ENCODE measurements at places on chromosomes 3 and 15.

DNA sequence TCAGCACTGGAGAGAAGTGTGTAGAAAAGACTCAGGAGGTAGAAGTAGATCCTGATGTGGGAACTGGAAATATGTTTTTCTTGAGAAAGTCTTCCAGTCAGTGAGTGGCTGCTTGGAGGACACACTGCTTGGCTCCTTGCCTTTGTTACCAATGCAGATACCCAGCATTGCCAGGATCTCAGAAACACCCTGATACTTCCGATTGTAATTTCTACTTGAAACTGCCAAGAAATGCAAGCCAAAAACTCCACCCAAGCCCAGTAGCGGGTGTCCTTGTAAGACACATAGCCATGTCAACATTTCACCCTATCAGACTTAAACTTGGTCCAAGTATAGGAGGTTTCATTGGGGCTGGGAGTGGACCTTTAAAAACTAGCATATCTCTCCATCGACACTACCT lies 141.8 kb downstream of the ALDH1A2 start:
- DNase-seq = no peak

DNA sequence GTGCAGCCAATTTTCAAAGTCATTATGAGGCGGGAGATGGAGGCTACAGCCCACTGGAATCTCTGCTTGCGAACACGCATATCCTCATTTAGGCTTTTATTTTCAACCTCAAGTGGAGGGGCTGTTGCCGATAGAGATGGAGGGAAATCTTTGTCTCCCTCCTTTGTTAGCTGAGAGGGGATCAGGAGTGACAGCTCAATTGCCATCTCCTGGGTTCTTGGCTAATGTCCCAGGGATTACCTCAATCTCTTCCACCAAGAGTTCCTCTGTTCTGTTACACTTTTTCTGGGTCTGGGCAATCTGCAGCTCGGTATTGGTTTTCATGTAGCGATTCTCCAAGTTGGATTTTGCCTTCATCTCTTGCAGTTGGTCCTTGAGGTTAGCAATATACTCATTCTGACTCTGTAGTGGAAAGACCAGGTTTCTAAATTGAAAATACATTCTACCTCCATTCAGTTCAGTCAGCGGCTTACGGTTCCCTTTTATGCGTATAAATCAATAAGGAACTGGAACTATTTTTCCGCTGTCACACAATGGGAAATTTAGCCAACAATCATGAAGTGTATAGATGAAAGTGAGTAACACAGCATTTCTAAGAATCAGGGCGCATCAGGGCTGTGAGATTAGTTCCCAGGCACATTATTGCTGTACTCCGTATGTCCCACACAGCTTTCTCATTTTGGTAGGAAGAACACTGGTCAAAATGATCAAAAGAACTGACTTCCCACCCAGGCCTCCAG lies 36.2 kb upstream of the RPL35A start:
- no peak for DNase-seq

GRCh38 chr3:26638113-26638512 lies 15.5 kb downstream of the LRRC3B start:
- DNase-seq = no peak

GRCh38 chr3:141091426-141091825 lies 40.3 kb downstream of the SPSB4 start:
- no peak for DNase-seq

DNA sequence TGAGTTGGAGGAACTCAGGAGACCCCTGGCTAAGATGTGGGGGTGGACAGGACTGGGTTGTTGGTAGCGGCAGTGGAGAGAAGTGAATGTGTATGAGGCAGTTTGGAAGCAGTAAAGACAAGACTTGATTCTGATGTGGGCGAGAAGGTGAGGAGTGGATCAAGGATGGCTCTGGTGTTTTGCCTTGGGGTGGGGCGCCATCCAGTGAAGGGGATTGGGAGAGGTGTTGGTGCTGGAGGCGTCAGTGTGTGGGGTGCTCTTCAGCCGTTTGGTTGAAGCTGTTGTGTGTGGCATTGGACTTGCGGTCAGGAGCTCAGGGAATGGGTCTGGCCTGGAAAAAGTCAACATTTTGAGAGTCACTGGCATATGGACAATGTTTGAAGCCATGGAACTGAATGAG lies 13.3 kb downstream of the FAN1 start:
- no peak for DNase-seq
